A549 treated with GW870086 at 1 μM for 4 hours (cell line): ENCODE measurements at places on chromosomes 13 and 19. TPM values are rescaled to one million over a fixed set of nuclear protein-coding genes. Genes with fewer than 3 reads are reported as not detected.

Gene WASF3
- 0.08 to 0.15 TPM (median 0.14 TPM) in 5 replicates for total RNA-seq

Gene LRRC8E
- 5.1 to 7.1 TPM (median 6.3 TPM) in 5 replicates for total RNA-seq

Gene NXNL1
- not detected in 5 replicates for total RNA-seq

Gene SYCN
- total RNA-seq = not detected in 5 replicates

Gene TNFSF13B
- 0.15 TPM in 1 of 5 replicates, not detected in the others for total RNA-seq

Gene ALOX5AP
- total RNA-seq = 4.8 to 9.4 TPM (median 7.1 TPM) in 5 replicates

Gene LILRA6
- total RNA-seq = not detected in 5 replicates

Gene TMEM38A
- 0.56 to 1.4 TPM (median 1.2 TPM) in 5 replicates for total RNA-seq

Gene NLRP9
- total RNA-seq = not detected in 5 replicates

Gene NOTCH3
- 12.5 to 20.8 TPM (median 19.1 TPM) in 5 replicates for total RNA-seq

Gene SIGLECL1
- total RNA-seq = not detected in 5 replicates

Gene GIPR
- total RNA-seq = 2.4 to 5.1 TPM (median 3.9 TPM) in 5 replicates

Gene SIGLEC8
- not detected in 5 replicates for total RNA-seq

Gene CBARP
- 2.2 to 4.3 TPM (median 4.1 TPM) in 5 replicates for total RNA-seq

Gene CCDC70
- not detected in 5 replicates for total RNA-seq

Gene C1QTNF9
- not detected in 5 replicates for total RNA-seq

Gene ARHGAP33
- total RNA-seq = 4.1 to 8.6 TPM (median 6.0 TPM) in 5 replicates

Gene CYP2A6
- not detected in 5 replicates for total RNA-seq
